MM.1S (cell line): ENCODE measurements at places on chromosomes 16 and 17.

DNA sequence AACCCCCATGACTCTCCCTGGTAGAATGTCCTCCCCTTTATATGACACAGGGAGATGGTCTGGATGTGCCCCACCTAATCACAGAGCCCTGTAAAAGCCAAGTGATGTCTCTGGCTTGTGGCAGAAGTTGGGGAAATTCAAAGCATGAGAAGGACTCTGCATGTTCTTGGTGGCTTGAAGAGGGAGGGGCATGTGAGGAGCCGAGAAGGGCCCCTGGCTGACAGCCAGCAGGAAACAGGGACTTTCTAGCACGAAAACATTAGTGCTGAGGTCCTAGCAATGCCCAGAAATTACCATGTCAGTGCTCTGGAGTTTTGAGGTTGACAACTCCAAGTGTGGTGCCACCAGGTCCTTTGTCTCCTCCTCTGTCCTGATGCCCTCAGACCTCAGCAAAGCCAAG, 75.9 kb downstream of the USP22 start:
- H3K4me3 ChIP-seq, result no peak overlapping the region
- H3K27ac ChIP-seq, result no peak overlapping the region
- H3K4me1 ChIP-seq, result peaks cover 9% of the 10 kb centered on the region
- peak; percentile 69 for DNase-seq
- no peaks in the 10 kb centered on the region for H3K36me3 ChIP-seq
- no peaks in the 10 kb centered on the region for H3K27me3 ChIP-seq

DNA sequence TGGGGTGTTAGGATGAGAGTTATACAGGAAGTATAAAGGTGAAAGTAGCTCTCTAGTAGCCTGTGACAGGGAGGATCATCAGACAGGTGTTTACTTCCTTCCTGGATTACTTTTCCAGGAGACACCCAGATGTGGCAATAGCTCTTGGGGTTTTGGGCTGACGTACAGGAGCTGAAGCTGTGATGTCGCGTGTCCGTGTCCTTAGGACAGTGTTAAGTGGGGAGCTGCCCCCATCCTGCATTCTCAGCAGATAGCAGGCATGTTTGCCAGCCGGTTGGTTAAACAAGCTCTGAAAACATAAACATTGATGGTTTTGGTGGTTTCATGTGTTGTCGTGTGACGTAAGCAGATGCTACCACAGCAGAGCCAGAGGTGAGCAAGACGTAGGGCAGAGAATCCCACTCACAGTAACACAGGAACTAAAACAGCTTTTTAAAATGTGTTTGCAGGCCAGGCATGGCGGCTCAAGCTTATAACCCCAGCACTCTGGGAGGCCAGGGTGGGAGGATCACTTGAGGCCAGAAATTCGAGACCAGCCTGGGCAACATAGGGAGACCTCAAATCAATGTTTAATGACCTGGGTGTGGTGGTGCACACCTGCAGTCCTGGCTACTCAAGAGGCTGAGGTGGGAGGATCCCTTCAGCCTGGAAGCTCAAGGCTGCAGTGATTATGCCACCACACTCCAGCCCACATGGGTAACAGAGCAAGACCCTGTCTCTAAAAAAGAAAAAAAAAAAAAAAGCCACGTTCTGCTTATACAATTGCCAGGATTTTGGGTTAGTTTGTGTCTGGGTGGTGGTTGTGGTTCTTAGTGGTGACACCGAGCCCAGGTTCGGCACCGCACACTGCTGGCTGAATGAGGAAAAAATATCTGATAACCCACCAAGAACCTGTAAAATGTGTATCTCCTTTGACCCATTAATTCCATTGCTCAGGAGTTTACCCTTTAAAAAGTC, 18.2 kb upstream of the IL17C start:
- no peaks in the 10 kb centered on the region for H3K27me3 ChIP-seq
- no peaks in the 10 kb centered on the region for H3K36me3 ChIP-seq
- no peaks in the 10 kb centered on the region for H3K4me1 ChIP-seq
- H3K4me3 ChIP-seq, result no peak overlapping the region
- H3K27ac ChIP-seq, result no peak overlapping the region

DNA sequence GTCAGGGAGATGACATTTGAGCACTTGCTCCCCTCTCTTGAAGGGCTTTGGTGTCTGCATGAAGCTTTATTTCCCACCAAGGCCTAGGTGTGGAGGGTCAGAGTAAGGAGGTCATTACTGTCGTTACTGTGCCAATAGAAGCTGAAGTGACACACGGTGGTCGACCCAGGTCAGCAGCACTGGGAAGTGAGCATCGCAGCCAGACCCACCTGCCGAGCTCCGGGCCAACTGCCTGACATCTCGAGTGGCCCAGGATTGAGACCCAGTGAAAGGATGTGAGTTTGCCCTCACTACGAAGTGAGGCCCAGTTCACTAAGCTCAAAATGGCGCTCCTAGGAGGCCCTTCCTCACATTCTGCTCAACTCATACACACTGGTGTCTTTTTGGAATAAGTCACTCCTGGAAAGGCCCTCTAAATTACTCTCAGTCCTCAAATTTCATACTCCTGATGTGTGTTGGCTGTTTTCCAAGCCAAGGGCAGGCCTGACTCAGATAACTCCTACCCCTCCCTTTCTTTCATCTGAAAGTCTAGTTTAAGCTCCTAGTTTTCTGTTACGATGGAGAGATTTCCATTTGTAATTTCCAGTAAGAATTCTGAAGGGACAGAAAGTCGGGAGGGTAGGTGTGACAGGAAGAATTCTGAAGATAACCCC, 200.4 kb downstream of the LGALS9B start:
- H3K36me3 ChIP-seq, result no peaks in the 10 kb centered on the region
- peaks cover 45% of the 10 kb centered on the region for H3K4me1 ChIP-seq
- DNase-seq, result no peak
- H3K4me3 ChIP-seq, result no peak overlapping the region

DNA sequence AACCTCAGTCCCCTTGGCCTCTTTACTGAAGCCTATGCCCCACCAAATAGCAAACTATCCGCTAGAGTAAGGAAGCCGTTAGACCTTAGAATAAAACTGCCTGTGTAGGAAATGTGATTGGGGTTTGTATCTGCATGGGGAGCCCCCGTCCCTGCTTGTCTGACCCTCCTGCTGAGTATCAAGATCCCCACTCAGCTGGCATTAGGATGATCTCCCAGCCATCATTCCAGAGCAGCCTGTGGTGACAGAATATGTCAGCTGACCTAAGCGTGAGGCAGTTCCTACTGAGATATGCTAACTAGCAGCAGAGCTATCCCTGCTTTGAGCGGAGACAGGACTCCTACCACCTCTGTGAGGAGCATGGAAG, 645 bp upstream of the GFOD2 start:
- peaks cover 15% of the 10 kb centered on the region; the same call in 1 of the 2 replicates for H3K4me1 ChIP-seq
- H3K27me3 ChIP-seq, result no peaks in the 10 kb centered on the region
- no peaks in the 10 kb centered on the region for H3K36me3 ChIP-seq

GRCh38 chr16:2009791-2010510, at the start of gene ZNF598:
Gene ZNF598, minus strand, starts transcription at chr16:2009821.
- H3K27me3 ChIP-seq, result no peaks in the 10 kb centered on the region
- H3K4me1 ChIP-seq, result peaks cover 17% of the 10 kb centered on the region; the same call in 1 of the 2 replicates
- H3K36me3 ChIP-seq, result no peaks in the 10 kb centered on the region
- DNase-seq, result peak; percentile 91

- no peaks in the 10 kb centered on the region for H3K27me3 ChIP-seq
- no peaks in the 10 kb centered on the region for H3K36me3 ChIP-seq
- DNase-seq, result peak; percentile 31
These were observed 228.5 kb upstream of the PMFBP1 start for GRCh38 chr16:72400257-72401083.

GRCh38 chr17:6496640-6497441, 52.6 kb downstream of the PIMREG start:
- peaks cover 21% of the 10 kb centered on the region for H3K4me1 ChIP-seq
- no peaks in the 10 kb centered on the region for H3K36me3 ChIP-seq
- peak overlapping the region; percentile 52 for H3K4me3 ChIP-seq
- no peak overlapping the region; the same call in 1 of the 2 replicates for H3K27ac ChIP-seq
- no peaks in the 10 kb centered on the region for H3K27me3 ChIP-seq

GRCh38 chr17:57833179-57833939, 16.5 kb downstream of the MRPS23 start:
- peak; percentile 65 for DNase-seq
- H3K27ac ChIP-seq, result no peak overlapping the region
- H3K4me1 ChIP-seq, result no peaks in the 10 kb centered on the region
- no peak overlapping the region for H3K4me3 ChIP-seq
- H3K27me3 ChIP-seq, result no peaks in the 10 kb centered on the region

DNA sequence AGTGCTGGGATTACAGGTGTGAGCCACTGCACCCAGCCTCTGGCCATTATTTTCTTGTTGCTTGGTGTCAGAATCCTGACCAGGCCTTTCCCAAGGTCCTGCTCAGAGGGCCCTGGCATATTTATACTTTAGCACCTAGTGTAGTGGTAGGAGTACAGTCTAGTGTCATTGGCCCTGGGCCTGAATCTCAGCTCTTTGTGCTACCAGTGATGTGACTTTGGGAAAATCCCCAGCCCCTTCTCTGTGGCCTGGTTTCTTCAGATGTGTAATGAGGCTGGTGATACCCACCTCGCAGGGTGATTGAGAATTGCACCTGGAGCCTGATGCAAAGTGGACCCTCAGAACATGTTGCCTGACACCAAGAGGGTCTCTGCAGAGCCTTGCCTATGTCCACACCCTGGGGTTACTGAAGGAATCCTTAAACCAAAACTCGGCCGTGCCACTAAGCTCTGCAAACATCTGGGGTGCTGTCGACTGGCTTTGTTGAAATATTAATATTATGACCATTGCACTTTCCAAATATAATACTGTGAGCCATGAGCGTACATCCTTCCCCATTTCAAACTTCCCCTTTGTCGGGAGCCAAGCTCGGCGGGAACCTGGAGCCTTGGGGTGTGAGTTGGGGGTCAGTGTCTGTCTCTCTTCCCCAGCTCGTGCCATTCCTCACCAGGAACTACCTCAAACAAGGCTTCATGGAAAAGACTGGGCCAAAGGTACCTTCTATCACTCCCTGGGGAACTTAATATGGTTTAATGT, 18.0 kb upstream of the RNF135 start:
- no peak overlapping the region for H3K4me3 ChIP-seq
- no peaks in the 10 kb centered on the region for H3K36me3 ChIP-seq
- H3K27ac ChIP-seq, result no peak overlapping the region
- DNase-seq, result no peak

DNA sequence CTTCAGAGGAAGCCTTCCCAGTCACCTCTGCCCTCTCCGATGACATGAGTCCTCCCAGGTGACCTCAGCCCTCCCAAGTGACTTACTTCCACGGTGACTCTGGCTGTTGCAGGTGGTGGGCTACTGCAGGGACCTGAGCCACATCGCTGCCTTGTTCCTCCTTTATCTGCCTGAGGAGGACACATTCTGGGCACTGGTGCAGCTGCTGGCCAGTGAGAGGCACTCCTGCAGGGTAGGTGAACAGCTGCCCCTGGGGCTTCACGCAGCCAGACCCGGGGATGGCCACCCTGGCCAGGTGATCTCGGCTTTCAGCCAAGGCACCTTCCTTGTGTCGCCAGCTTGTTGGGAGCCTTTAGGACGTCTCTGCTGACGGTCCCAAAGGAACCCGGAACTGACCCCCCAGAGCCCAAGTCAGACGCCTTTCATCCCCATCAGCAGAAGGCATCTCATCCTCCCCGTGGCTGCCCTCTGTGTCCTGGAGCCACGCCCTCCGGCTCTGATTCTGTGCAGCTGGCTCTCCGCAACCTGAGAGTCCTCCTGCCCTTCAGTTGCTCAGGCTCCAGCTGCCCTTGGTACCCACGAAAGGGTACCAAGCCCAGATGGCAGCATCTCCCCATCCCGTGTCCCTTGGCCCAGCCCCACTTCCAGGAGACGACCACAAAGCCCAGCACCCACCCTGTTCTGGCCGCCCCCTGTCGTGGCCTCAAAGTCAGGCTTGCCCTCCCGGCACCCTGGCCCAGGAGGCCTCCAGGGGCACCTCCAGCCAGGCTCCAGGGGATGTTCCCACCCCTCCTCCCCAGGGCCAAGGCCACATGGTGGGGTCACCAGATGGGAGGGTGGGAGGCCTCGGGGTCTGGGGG, 81.7 kb downstream of the GOSR1 start:
- H3K4me3 ChIP-seq, result no peak overlapping the region
- no peaks in the 10 kb centered on the region for H3K27me3 ChIP-seq
- H3K36me3 ChIP-seq, result no peaks in the 10 kb centered on the region
- no peak for DNase-seq
- H3K4me1 ChIP-seq, result no peaks in the 10 kb centered on the region
- no peak overlapping the region for H3K27ac ChIP-seq

DNA sequence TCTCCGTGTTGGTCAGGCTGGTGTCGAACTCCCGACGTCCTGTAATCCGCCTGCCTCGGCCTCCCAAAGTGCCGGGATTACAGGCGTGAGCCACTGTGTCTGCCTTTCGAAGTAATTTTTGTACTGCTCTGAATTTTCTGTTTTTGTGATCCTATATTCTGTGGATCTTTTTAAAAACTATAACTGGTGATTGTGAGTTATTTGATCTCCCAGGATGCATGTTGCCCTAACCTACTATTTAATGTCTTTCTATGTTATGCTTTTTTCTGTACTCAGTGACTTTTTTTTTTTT, 2.5 kb downstream of the RSPRY1 start:
- peaks cover 26% of the 10 kb centered on the region for H3K4me1 ChIP-seq
- DNase-seq, result no peak
- H3K36me3 ChIP-seq, result no peaks in the 10 kb centered on the region
- no peaks in the 10 kb centered on the region for H3K27me3 ChIP-seq
- no peak overlapping the region for H3K27ac ChIP-seq
- H3K4me3 ChIP-seq, result no peak overlapping the region

DNA sequence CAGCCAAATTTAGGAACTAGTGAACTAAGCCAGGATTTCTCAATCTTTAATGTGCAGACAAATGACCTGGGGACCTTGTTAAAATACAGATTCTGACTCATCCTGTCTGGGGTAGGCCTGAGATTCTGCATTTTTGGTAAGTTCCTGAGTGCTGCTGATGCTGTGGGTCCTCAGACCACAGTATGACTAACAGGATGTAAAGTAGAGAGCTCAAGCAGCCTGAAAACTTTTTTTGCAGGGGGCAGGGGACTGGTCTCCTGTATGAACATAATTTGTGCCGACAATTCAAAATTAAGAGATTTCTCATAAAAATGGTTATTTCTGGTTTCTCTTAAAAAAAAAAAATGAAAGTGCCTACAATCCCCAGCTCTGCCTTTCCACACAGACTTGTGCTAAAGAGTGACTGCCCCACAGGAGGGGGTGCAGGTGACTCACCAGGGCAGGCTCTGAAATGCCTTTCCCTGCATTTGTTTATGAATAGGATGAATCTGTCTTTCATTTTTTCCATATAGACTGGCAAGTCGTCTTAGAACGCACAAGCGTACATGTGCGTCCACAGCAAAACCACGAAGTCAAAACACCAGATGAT, 271.5 kb downstream of the PHKB start:
- H3K36me3 ChIP-seq, result no peaks in the 10 kb centered on the region
- no peak overlapping the region for H3K4me3 ChIP-seq
- H3K27me3 ChIP-seq, result no peaks in the 10 kb centered on the region
- DNase-seq, result no peak
